ENCODE measurements at places on chromosomes 16 and 17.

DNA sequence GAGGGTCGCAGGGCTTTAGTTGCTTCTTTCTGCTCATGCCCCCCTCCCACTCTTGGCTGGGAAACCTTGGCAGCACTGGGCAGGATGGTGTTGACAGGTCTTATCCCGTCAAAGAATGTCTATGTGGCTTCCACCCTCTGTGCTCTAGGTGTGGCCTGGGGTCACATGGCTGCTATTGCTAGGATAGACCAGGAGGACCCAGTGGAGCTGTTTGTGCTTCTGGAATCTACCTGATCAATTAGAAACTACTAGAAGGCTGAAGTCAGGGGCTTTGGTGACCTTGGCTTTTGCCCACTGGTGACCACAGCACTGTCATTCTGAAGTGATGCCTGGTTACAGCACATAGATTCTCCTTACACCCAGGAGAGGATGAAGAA lies 105.8 kb downstream of the CMIP start:
- no peak for DNase-seq

DNA sequence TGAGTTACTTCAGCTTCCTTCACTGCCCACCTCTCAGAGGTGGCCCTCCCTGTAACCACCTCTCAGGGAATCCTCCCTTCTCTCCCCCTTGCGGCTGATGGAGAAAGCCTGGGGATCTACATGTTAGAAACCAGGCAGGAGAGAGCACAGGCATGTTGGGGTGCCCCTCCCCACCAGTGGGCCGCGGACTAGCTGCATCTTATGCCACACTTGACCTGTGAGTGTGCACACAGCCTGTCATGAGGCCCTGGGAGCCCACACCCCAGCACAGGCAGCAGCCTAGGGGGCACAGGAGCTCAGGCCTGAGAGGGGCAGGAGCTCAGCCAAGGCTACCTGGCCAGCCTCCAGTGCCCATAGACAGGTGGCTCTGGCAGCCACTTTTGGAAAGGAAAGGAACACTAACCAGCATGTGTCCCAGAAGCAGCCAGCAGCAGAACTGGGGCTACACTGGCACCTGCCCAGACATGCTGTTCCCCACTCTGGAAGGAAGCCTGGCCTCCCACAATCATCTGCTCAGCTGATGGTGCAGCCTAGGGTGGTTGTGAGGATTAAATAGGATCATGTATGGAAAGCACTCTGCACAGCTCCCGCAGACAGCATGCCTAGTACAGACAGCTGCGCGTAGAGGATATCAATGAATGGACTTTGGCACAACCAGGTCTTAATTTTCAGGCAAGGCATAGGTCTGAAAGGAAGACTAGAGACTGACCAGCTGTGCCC lies 60.5 kb downstream of the TMEM132E start:
- no peak for DNase-seq

DNA sequence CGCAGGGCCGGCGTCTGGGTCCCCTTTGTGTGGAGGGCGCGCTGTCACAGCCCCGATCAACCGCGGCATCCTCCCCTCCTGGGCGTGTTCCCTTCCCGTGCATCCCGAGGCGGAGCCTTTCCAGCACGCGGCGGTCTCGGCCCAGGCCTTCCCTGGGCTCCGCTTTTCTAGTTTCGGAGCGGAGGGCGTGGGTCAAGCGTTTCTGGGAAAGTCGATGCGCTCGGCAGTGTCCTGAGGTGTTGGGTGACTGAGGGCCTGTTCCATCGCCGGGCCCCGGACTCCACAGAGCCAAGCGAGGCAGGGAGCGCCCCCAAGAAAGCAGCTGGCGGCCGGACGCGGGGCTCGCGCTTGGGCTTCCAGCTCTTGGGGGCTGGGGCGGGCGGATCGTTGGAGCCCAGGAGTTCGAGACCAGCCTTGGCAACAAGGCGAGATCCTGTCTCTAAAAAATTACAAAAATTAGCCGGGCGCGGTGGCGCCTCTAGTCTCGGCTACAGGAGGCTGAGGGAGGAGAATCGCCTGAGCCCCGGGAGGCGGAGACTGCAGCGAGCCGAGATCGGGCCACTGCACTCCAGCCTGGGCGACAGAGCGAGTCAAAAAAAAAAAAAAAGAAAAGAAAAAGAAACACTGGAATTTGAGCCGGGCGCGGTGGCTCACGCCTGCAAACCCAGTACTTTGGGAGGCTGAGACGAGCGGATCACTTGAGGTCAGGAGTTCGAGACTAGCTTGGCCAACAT lies 806 bp downstream of the IFT140 start:
- DNase-seq, result peak; percentile 41

DNA sequence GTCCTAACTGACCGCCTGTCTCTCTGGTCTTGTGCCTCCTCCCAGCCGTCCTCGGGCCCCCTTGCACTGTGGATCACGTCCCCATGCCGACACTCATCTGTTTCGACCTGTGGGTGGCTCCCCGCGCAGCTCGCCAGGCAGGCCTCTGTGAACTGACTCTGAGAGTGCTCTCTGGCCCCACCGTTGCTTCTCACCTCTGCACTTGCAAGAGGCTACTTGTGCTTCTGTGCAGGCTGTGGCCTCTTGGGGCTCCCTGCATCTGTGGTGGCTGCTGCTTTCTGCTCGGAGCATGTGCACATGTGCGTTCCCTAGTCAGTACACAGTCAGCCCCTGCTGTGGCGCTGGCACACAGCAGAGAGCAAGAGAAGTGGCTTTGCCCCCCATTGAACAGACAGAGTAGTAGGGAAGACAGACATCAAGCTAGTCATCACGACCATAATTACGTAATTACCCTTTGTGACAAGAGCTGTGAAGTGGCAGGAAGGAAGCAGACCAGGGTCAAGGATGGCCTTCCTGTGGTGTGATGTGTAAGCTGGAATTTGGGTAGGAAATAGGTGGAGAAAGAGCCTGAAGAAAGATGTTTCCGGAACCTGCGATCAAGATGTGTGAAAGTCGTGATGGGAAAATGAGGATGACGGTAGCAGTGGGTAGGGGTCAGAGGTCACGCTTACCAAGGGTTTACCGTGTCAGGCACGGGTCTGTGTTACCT lies 256.0 kb upstream of the CACNG5 start:
- DNase-seq, result peak; percentile 4

DNA sequence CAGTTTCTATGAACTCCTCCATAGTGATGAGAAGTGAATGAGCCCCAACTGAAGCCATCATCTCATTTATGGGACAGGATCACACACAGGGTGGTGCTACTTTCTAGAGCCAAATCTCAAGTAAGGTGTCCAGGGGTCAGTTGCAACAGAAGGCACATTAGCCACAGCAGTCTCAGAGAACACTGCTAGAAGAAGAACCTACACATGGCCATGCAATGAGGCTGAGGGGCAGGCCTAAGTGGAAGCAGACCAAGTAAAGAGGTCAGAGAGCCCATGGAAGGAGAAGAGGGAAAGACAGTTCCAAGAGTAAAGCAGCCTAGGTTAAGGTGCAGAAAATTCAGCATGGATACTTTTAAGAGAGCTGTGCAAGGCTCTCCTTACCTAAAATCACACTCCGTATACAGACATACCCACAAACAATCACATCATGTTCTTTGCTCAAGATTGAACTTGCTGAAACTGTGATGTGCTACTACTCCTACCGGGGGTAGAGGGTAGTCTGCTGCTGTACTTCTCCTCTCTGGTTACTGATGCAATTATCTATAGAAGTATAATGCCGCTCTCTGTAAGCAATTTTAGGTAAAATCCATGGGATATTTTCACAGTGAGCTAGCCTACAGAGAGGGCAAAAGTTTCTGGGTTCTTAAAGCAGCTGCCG lies 1.7 kb downstream of the ABCA8 start:
- DNase-seq, result no peak

GRCh38 chr17:56594320-56595107 lies 1.0 kb downstream of the NOG start:
- peak; percentile 60 for DNase-seq

DNA sequence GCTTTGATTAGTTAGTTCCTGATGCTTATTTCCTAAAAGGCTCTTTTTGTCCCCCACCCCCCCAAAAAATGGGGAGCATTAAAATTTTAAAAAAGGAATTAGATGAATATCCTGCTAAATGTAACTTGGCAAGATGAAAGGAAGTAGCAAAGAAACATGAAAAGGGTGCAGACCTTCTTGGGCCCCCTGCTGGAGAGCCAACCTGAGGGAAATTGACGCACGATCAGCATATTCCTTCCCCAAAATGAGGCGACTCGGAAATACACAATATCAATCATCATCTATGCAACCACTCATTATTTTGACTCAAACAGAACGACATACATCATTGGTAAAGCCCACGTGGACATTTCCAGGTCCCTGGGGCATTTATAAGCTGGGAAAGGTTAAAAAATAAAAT lies 59.7 kb downstream of the GRIN2A start:
- DNase-seq, result peak; percentile 18

DNA sequence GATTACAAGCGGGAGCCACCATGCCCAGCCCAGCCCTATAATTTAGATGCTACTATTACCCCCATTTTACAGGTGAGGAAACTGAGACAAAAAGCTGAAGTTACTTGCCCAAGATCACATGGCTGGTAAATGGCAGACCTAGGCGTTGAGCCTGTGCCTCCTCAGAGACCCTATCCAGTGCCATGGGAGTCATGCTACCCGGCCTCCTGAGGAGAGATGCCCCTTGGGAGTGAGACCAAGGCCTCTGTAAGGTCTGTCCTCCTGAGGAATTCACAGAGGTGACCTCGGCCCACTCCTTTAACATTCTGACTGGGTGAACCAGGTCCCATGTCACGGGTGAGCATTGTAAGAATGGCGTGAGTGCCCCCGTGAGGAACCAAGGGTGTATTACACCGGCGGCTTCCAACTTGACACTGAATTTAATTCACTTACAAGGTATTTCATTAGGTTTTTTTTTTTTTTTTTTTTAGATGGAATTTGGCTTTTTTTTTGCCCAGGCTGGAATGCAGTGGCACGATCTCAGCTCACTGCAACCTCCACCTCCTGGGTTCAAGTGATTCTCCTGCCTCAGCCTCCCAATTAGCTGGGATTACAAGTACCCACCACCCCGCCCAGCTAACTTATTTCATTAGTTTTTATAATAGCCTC lies 95.7 kb downstream of the ABCC6 start:
- DNase-seq, result peak; percentile 93

DNA sequence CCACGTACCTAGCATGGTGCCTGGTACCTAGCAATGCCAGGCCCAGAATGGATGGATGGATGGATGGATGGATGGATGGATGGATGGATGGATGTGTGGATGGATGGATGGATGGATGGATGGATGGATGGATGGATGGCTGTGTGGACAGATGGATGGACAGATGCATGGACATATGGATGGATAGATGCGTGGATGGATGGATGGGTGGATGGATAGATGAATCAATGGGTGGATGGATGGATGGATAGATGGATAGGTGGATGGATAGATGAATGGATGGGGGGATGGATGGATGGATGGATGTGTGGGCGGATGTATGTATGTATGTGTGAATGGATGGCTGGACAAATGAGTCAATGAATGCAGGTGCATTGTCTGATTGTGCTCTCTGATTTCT lies 12.6 kb downstream of the GPR139 start:
- DNase-seq, result no peak

DNA sequence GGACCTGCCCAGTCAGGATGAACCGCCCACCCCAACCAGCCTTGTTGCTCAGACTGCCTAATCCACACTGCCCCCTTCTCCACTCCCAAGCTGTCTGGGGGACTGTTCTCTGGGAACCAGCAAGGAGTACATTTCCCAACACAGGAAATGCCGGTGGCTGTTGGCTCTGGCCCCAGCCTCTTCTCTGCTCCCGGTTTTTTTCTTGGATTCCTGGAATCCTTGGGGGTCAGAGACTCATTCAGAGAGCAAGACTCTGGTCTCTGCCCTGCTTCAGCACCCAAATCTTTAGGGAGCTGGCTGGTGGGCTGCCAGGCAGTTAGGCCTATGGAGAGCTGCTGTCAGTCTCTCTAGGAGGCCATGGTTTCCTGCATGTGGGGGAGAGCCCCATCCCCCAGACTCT lies 10.8 kb upstream of the MTMR4 start:
- DNase-seq, result no peak

GRCh38 chr17:36923814-36924221 lies 13.5 kb upstream of the LHX1 start:
- no peak for DNase-seq

DNA sequence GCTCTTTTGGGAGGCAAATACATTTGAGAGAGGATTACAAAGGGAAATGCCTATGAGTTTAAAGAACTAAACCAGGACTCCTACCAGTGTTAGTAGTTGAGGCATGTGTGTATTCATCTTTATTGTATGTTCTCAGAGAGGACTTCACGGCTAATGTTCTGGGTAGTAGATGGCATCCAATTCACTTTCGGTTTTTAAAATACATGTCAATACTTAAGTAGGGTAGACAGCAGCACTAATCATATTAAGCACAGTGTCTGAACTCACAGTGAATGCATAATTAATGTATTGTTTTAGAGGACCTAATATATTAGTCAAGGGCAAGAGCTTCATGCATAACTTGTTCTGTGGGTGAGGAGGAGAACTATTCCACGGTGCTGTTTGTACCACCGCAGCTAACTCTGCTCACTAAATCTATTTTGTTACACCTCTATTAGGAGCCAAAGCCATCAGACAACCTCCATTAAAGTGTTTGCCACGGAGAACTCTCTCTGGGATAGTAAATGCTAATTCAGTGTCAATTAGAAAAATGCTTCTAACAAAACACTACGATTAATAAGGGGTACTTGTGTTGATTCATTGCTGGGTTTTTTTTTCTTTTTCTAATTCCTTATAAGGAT lies 56.3 kb downstream of the COX10 start:
- DNase-seq, result no peak

GRCh38 chr17:31566992-31567373 lies 175.5 kb downstream of the RAB11FIP4 start:
- DNase-seq, result no peak

DNA sequence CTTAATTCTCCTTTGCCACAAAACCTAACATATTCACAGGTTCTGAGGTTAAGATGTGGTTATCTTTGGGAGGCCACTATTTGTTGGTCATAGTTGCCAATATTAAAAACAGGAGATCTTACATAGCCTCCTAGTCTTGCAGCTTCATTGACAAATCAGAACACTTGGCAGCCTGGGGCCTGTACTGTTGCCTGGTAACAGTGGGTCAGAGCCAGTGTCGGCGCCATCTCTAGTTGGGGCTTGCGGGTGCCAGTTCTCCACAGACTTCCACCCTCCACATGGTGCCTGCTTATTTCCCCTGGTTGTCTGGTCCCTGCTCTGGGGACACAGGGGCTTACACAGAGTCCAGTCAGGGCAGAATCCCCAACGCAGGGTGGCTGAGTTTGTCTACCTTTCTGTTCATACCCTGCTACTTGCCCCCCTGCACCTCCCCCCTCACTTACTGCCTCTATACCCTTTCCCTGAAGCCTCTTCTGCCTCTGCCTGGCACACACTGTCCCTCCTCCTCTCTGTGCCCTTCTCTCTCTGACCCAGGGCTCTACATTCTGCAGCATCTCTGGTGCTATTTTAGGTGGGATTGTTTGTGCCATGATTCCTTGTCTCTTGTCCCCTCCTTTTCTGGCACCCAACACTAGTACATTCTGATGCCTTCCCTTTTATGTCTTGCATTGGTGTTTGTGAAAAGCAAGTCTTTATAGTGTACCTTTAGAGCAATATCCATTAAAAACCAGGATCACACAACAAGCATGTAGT lies 13.4 kb downstream of the EPN2 start:
- DNase-seq, result no peak

DNA sequence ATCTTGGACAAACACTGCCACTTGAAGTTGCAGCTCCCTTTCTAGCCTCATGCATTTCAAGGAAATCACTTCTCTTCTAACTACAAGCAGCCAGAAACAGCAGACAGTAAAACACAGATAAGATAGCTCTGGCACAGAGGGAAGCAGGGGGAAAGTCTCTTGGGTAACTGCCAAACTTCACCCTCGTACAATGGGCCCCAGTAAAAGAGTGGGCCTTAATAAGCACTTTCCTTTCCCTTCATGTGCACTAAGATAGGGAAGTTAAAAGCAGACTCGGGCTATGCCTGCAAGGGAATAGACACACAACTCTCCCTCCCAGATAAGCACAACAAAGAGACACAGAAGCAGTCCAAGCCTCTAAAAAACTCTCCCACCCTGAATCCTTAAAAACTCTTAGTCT lies 4.2 kb upstream of the KRTAP4-5 start:
- peak; percentile 78 for DNase-seq
